ENCODE measurements at places on chromosomes 11 and 22. TPM values are rescaled to one million over a fixed set of nuclear protein-coding genes. Genes with fewer than 3 reads are reported as not detected.

Gene PNPLA5
- polyA plus RNA-seq, result not detected

Gene SPDYC
- 0.17 TPM for polyA plus RNA-seq

Gene GAL
- 0.32 TPM for polyA plus RNA-seq

Gene GALNT18
- not detected for polyA plus RNA-seq

Gene GSC2
- polyA plus RNA-seq, result not detected

Gene KIRREL3
- 0.94 TPM for polyA plus RNA-seq

Gene CLMP
- not detected for polyA plus RNA-seq

Gene TXN2
- 107 TPM for polyA plus RNA-seq

Gene PATE4
- not detected for polyA plus RNA-seq

DNA sequence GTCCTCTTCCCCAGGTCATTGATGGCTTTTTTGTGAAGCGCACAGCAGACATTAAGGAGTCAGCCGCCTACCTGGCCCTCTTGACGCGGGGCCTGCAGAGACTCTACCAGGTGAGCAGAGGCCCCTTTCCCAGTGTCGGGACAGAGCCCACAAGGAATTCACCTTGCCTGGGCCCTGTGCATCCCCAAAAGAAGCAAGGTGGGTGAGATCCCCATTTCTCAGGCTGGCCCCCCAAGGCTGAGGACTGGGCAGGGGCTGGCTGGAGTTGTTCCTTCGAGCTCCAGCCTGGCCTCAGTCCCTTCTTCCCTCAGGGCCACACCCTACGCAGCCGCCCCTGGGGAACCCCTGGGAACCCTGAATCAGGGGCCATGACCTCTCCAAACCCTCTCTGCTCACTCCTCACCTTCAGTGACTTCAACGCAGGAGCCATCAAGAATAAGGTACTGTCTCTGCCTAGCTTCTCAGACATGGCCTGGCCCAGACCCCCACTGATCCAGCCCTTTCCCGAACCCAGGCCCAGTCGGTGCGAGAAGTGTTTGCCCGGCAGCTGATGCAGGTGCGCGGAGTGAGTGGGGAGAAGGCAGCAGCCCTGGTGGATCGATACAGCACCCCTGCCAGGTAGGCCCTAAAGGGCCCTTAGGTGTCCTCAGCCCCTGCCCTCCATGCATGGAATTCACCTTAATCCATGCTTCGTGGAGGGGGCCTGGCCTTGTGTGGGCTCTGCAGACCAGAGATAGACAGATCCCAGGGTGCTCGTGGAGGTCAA is 4.7 kb downstream of the MUS81 start:
- DNase-seq, result no peak

DNA sequence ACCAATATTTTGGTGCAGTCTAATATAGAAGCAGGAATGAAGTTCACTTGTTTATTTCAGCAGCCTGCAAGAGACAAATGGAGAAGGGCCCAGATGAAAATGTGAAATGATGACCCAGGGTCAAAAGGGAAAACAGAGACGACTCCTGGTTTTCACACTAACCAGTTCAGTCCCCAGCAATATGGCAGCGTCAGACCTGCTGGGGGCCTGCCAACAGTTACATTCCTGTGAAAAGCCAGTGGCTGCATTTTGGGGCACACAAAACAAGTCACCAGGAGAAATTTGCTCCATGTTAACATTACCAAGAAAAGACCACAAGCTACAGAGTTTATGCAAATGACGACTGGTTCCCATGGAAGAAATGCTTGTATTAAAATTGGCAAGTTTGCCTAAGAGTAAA is 80.2 kb downstream of the CCDC34 start:
- DNase-seq, result no peak

- no peak for DNase-seq
These were observed 125.6 kb downstream of the TRPC6 start for GRCh38 chr11:101458161-101458560.

DNA sequence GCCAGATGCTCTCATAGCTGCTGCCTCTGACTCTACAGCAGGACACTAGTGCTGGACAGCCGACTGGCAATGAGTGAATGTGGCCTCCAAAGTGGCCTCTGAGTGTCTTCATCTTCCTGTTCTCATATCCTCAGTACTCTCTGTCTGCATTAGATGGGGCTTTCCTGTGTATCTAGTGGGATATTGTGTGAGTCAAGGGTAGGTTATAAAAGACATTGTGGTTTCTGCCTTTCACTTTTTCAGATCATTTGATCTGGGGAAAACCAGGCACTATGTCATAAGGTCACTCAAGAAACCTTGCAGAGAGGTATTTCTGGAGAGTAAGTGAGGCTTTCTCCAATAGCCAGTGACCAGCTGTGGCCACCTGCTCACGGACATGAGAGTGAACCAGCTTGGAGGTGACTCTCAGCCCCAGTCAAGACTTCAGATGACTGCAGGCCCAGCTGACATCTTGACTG is 333.6 kb upstream of the NCAM1 start:
- no peak for DNase-seq

DNA sequence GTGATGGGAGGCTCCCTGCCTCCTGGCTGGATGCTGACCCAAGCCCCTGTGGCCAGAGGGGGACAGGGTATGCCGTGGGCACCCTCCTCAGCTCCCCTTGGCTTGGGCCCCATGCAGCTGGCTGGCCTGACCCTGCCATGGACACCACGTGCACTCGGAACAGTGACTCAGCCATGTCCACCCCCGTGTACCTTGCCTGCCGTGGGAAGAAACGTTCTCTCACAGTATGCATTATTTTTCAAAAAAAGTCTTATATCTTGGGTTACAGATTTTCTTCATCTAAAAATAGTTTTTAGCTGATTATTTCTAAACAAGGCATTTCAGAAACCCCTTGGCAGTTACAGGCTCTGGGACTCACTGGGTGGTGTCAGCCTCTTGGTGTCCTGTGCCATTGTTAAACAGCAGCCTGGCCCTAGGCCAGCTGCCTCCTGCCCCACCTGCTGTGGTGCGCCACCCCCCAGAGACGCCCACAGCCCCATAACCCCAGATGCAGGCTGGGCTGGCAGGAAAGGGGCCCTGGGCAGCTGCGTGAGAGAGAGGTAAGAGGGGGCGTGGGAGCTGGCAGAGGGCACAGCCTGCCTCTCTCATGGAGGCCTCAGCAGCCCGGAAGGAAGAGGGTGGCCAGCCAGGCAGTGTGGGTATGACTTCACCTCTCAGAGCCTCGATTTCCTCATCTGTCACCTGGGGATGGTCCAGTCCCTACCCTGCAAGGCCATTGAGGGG is 99.8 kb downstream of the MORC2 start:
- no peak for DNase-seq

GRCh38 chr11:12845163-12845562 is 164.0 kb upstream of the RASSF10 start:
- no peak for DNase-seq

DNA sequence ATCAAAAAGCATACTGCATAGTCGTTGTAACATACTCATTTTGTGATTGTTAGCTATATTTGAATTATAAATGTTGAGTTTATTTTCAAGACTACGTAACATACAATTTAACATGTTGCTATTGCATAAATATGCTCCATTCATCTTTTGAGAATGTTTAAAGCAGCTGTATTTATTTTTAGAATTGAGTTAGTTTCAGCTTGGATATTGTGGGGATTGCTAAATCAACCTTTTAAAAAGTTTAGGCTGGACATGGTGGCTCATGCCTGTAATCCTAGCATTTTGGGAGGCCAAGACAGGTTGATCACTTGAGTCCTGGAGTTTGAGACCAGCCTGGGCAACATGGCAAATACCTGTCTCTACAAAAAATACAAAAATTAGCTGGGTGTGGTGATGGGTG is 288.1 kb downstream of the DYNC2H1 start:
- DNase-seq, result no peak

DNA sequence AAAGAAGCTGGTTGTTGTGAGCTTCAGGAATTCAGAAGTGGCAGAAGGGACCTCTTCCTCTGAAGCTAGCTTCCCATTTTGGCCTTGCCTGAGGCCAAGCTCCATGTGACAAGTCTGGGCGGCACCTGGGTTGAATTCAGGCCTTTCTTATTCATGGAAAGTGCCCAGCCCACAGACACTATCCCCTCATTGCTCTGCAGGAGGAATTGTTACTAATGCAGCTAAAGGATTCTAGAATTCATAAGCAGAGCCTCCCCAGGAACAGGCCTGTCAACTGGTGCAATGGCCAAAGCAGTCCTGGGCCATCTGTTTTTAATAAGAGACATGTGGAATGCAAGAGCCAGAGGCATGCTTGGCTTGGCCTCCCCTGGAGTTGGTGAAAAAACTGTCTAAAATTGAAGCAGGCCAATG is 71.4 kb downstream of the SLC1A2 start:
- DNase-seq, result no peak

DNA sequence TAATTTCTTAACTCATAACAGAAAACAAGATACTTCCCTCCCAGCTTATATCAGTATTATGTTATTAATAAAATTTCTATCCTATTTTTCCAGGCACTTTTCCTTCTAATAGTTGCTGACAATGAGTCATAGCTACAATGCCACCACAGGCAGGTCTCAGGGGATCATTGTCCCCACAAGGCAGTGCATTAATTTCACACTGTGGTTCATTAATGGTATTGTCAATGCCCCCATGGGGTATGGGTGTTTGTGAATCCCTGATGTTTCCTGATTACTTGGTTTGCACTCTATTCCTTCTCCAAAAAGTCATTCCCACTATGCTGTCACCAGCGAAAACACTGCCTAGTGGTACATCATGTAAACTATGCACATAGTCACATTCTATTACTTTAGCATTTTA is 345.5 kb upstream of the CTSC start:
- no peak for DNase-seq

DNA sequence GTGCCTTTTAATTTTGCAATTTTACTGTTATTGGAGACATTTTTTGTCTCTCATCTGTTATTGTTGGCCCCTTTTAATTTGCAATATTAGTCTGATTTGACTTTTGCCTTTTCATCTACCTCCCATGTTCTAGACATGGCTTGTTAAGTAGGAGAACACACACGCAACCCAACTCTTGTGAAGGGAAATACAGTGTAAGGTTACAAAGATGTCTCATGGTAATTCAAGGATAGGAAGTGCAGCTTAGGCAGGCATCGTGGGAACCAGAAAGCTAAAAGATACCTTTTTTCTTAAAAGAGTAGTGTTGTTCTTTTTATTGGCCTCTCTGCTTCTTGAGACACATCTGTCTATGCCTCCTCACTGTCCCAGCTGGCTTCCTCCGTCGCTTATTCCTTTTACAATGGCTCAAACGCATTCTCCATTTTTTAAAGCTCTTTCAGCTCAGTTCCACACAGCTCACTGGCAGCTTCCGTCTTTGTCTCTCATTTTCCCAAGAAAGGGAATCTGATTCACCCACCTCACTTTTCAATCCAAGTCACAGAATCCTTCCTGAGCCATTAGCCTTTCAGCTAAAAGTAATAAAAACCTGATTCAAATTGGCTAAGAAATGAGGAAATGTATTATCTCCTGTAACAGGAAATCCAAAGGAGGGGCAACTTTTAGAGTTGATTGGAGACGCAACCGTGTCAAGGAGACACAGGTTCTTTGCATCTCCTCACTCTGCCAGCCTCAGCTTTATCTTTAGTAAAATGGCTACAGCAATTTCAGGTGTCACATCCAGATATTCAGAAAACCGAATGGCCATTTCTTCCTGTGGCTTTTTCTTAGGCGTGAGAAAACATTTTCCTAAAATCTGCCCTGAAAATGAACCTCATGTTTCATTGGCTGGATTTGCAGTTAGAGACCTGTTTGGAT is 57.2 kb downstream of the SIK2 start:
- DNase-seq, result no peak

- DNase-seq, result no peak
These were observed 64.8 kb downstream of the PRR5L start for GRCh38 chr11:36360826-36361415.
